ENCODE measurements at places on chromosomes 12 and 14. TPM values are rescaled to one million over a fixed set of nuclear protein-coding genes. Genes with fewer than 3 reads are reported as not detected.

The TMCC3 gene
- 1.1 TPM for total RNA-seq

The SIX6 gene
- total RNA-seq, result not detected

The CCNK gene
- total RNA-seq, result 50.9 TPM

The TAS2R13 gene
- not detected for total RNA-seq

The HSPA2 gene
- total RNA-seq, result 36.6 TPM

The PTHLH gene
- 17.9 TPM for total RNA-seq

The KRT83 gene
- 7.2 TPM for total RNA-seq

All from A549 treated with GW870086 at 1 μM for 4 hours (cell line).